ENCODE measurements at places on chromosomes 2 and 18.

DNA sequence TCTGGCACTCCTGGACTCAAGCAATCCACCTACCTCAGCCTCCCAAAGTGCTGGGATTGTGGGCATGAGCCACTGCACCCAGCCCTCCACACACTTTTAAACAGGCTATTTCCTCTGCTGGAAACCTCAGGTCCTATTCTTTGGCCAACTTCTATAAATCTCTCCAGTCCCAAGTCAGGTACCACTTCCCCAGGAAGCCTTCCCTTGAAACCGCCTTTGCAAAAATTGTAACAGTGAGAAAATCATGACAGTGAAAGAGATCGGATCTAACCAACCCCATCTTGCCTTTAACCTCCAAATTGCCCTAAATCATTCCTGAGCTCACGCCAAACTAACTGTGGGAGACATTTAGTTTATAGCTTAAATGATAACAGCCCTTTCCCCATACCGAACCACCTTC lies 67.3 kb upstream of the CABLES1 start:
- no peak for DNase-seq

DNA sequence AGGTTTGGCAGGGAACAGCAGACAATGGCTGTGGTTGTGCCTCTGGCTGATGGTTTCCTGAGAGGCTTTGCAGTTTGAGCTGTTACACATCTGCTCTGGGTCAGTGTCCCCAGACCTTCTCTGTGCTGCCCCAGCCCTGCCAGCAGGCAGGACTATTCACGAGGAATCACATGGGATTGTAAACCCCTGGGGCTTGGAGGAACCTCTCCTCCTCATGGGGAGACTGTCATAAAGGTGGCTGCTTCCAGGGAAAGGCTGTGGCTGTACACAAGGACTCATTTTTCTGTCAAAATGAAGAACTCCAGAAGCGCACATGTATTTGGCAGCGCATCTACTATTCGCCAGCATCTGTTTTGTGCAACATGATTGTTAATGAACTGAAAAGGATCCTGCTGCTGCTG lies 142.6 kb upstream of the CYP1B1 start:
- DNase-seq = no peak

- no peak for DNase-seq
Observed at GRCh38 chr2:28678944-28679343, 72.7 kb upstream of the PPP1CB start.

DNA sequence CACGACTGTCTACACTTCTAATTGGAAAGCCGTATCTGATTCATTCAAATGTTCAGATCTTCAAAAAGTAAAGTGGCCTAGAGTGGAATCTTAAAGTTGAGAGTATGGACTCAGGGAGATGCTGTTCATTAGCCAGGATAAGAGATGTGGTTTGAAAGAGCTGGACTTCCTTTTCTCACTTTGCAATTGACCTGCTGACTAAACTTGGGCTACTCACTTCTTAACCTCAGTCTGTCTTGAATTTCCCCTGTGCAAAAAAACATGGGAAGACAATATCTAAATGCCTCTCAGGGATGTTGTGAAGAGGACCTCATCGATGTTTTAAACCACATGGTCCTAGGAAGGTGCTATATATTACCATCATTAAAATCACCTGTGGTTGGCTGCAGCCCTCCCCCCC lies 64.1 kb downstream of the BCL2 start:
- no peak for DNase-seq

DNA sequence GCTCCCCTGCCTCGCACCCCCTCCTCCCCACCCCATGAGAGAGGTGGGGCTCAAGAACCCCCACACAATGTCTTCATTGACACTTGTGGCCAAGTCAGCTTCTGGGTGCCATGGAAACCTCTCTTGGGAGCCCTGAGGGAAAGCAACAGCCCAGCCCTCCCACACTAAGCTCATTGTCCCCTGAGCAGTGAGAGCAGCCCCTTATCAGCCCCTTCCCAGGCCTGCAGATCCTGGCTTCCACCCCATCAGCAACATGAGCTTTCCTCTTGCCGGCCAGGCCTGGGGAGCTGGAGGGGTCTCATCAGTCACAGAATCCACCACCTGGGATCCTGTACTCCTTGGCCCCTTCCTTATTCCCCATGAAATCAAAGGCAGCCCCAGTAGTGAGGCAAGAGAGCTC lies 107.8 kb upstream of the ST3GAL5 start:
- DNase-seq = no peak

DNA sequence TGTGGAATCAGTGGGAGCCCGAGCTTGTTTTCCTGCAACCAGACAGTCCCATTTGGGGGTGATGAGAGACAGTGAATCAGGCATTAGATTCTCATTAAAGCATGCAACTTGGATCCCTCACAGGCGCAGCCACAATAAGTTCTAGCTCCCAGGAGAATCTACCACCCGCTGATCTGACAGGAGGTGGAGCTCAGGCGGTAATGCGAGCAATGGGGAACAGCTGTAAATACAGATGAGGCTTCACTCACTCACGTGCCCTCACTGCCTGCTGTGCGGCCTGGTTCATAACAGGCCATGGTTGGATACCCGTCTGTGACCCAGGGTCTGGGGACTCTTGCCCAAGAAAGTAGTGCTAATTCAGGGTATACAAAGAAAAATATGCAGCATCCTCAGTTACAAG lies 144.8 kb upstream of the RGPD4 start:
- DNase-seq = no peak

DNA sequence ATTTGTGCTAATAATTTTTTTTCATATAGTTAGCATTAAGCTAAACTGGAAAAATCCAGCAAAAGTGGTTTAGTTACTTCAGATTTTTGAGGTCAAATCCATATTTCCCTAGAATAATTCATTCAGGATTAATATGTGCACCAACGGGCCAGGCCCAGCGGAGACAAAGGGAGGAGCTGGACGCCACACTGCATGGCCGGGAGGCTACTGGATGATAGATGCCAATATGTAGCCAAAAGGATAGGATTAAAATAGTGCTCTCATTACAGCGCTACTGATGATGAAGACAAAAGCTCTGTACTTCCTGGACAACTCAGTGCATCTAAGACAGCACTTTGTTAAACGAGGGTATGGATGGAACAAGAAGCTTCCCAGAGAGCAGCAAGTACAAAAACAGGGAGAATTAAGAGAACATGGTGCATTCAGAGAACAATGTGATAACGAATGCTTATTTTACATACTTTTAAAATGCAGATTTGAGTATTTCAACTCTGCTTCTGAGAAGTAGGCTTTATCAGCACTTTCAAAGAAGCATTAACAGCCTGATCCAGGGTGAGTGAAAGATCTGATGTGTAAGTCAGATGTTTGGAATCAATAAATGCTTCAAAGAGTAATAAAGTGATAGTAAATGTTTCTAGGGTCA lies 39.8 kb downstream of the PPP4R1 start:
- DNase-seq = no peak

DNA sequence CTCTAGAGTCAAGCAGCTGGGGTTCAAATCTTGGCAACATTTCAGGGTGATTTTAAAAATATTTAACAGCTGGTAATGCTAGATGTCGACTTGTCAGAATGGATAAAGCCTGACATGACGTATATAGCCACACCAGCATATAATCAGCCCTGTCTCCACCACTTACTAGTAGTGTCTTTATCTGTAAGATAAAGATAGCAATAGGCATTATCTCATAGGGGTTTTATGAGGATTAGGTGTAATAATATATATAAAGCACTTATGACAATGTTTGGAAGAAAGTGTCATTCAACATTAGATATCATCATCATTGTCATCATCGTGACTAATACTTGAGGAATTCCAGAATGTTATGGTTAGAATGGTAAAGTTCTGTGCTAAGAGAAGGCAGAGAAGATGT lies 369.0 kb upstream of the CWC22 start:
- DNase-seq = peak; percentile 54
